ENCODE measurements at places on chromosomes 2 and 18. TPM values are rescaled to one million over a fixed set of nuclear protein-coding genes. Genes with fewer than 3 reads are reported as not detected.

Gene GAD1
- polyA plus RNA-seq = 0.20 TPM

Gene ASIC4
- 0.05 TPM for polyA plus RNA-seq

Gene MPP4
- 24.4 TPM for polyA plus RNA-seq

Gene COLEC11
- polyA plus RNA-seq = 8.7 TPM

Gene SLC30A3
- 0.68 TPM for polyA plus RNA-seq

Gene EPHA4
- 0.73 TPM for polyA plus RNA-seq

Gene NGEF
- 1.4 TPM for polyA plus RNA-seq

Gene SP5
- not detected for polyA plus RNA-seq

Gene TNFRSF11A
- 2.5 TPM for polyA plus RNA-seq

DNA sequence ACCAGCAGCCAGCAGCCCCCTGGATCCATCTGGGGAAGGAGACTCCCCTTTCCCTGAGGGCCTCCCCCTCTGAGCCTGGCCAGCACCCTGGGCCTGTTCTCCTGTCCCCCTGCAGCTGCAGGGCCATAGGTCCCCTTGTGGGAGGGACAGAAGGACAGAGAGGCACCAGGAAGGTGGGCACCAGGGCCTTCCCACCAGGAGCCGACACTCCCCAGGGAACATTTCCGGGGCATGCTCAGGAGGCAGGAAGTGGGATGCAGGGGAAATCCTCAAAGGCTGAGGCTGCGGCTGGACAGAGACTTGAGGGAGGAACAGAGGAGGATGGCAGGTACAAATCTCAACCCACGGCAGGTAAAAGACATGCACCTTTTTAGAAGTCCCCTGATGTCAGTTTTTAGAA, 14.4 kb upstream of the DNMT3A start:
- DNase-seq = no peak

DNA sequence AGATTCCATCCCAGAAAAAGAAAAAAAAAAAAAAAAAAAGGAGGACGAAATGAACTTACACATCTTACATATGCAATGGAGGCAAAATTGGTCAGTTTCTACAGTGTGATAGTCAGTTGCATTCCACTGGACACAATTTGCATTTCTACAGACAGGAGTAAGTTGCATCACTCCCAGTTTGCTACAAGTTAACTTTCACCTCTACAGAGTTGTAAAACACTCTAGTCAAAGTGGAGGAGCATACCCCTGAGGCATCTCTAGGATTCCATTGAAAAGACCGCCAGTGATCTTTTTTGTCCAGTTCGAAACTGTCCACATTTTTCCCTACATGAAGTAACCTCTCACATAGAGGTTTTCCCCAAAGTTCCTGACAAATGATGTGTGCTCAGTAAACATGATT, 202.8 kb downstream of the VAPA start:
- no peak for DNase-seq

DNA sequence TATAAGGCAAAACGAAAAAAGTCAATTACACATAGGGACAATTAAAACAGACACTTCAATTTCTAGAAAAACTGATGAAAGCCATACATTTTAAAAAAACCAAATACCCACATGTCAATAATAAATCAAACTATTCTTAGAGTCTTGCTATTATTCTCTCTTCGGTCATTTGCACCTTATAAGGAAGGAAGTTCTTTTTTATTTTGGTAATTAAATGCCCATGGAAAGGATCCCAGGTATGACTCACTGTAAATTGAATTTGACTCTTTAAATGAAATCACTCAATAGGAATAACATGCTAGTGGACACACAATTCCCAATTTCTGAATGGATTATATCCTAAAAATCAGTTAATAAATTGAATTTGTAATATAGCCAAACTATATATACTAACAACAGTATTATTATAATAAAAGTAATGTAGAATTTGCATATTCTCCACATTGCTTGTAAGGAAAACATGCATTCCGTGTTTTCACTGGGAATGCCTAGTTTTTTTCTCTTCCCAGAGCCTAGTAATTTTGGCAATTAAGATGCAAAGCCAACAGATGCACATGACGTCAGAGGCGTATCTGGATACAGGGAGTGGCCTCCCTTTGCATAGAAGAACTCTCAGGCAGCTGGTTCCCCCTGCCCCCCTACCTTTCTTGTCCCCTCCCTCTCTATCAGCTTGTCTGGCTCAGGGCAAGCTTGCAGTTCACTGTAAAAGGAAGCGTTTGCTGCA, 153.5 kb upstream of the PGAP1 start:
- peak; percentile 59 for DNase-seq

- no peak for DNase-seq
These were observed 91.5 kb downstream of the CCBE1 start for GRCh38 chr18:59605633-59606192.

DNA sequence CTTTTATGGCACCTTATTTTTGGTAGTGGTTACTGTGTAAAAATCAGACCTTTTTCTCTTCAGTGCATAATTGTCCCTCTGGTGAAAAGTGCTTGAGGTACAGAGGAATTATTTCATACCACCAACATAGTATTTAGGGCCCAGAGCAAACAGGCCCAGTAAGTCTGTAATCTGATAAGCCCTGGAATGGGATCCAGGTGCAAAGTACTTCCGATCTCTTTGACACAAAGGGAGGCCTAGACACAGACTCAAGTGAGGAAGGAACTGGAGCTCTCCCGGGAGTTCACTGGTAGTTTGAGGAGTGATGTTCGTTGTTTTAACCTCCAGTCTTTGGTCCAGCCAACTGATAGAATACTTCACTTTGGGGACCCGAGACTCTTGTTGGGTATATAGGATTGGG, 57.4 kb downstream of the RAB31 start:
- no peak for DNase-seq

GRCh38 chr2:179129574-179130238, 79.8 kb upstream of the CCDC141 start:
- peak; percentile 6 for DNase-seq

- DNase-seq = no peak
These were observed 189.2 kb upstream of the EPHA4 start for GRCh38 chr2:221761260-221761659.

DNA sequence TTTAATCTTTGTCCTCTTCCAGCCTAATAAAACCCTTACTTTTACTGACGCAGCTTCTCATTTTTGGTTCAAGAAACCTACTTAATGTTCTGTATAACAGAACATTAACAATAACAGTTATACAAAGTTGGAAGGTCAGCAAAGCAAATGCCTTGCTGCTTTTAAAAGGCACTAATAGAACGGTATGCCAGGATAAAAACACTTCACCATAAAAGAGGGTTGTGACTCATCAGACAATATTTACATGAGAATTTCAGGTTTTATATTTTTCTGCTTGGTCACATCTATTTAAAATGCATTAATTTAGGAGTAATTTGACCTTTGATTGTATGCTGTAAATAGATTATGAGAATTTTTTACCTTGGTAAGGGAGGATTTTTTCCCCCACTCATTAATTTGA, 3.0 kb downstream of the KLHL41 start:
- DNase-seq = no peak

DNA sequence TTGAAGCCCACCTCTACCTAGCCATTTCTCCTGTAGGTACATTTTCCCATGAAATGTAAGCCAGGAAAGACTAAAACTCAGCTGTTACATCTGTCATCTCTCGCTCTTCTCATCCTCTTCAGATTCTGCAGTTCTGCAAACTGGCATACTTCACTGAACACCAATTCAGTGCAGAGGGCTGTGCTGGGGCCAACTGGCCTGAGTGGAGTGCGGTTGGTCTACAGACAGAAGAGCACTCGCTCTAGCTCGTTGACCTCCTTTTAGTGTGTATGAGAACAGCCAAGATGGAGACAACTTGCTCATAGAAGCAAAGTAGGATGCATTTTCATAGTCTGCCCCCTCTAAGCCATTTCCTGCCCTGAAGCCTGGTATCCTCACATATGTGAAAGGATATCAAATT, 862.6 kb downstream of the BCL11A start:
- DNase-seq = no peak

DNA sequence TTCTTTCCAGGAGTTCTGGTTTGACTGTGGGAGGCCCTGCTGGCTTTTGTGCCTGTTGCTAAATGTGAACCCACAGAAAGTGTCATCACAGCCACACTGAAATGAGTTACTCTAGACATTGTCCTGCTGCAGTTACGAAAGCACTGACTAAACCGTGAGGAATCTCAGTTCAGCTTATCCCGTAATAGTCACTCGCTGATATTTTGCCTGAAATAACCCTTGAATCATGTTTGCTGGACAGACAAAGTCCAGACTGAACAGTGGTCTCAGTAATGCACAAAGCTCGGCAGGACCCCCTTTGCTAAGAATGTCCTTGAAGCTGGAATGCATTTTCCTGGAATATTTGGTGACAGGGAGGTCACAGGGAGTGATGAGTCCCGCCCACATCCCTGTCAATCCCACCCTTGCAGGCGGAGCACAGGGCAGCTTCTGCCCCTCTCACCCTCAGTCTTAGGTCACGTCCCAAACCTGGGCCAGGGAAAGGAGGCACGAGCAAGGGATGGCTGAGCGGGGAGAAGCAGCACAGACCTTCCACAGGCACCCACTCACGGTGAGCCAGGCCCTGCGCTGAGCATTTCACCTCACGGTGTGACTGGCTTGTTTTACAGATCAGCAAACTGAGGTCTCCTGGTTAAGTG, 53.4 kb downstream of the ADI1 start:
- DNase-seq = no peak

DNA sequence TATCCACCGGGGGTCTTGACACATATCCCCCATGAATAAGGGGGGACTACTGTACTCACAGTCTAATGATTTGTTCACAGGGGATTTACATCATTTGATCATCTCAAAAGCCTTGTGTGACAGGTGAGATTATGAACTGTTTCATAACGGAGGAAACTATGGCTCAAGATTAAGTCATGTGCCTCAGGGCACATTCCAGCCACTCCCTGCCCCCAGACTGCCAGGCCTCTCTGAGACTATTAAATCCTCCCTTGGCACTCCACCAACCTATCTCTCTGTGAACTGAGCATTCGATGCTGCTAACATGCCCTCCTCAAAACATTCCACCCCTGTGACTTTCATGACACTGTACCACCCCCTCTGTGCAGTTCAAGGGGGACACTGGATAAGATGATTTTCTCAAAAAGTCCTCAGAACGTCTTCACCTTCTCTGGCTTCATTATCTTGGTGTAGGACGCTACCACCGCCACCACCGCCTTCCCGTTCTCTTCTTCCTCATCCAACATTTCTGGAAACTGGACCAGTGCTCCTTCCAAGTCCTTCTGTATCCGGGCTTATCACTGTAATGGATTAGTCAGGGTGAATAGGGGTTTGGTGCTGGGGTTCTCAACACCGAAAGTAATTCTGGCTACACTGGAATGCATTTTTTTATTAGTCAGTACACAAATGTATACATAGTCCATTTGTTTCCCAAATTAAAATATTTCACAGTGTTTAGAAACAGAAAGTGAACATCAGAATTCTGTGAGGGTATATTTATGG, 169.6 kb downstream of the KCNS3 start:
- no peak for DNase-seq

DNA sequence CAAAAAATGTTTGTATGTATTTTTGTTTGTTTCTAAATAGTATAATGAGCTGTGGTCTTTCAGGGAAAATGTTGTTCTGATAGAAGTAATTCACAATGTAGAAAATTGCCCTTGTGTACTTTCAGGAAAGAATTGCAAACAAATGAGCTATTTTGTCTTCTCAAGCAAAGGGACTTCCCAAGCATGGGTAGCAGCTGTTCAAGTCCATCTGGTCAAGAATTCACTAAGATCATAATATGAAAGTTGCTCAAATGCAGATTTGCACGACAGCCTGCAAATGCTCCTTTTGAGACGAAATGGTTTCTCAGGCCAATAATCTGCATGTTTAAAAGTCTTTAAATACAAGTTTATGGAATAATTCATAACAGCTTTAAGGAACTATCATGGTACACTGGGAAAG, 51.9 kb upstream of the HNMT start:
- no peak for DNase-seq

DNA sequence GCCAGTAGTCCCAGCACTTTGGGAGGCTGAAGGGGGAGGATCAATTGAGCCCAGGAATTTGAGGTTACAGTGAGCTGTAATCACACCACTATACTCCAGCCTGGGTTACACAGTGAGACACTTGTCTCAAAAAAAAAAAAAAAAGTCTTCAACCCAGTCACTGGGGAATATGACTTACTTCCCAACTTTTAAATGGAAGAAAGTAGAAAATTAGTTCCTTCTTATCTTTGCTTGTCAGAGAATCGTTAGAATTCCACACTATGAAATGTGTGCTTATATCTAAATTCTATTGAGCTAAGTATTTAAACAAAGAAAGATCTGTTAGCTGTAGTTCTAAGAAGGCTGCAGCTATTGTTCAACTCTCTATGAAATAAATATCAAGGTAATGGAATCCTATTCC, 22.4 kb downstream of the DYNC2LI1 start:
- DNase-seq = no peak

GRCh38 chr2:1886405-1886992, 142.2 kb upstream of the PXDN start:
- peak; percentile 83 for DNase-seq

GRCh38 chr2:3137651-3138300, 239.8 kb downstream of the EIPR1 start:
- no peak for DNase-seq

DNA sequence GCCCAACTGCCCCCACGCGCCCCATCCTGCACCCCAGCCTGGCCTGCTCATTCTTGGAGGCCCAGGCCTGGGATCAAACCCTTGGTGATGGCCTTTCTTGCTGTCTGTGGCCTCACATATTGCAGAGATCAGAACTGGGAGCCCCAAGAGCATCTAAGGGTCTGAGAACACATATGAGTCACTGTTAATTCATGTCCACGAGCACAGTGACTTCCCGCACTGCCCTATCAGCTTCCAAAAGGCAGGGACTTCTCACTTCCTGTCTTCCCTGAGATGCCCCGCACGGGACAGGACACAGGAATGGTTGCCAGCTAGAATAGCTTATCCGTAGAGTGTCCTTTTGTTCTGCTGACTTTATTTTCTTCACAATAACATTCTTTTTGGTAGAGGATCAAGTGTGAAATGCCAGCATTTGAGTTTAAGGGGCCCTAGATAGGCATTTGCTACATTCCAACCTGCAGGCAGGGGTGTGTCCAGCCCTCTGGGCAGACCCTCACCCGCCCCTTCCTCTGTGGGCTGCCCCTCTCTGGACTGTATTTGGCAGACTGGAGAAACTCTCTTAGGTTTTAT, 21.1 kb upstream of the CELF4 start:
- DNase-seq = no peak

DNA sequence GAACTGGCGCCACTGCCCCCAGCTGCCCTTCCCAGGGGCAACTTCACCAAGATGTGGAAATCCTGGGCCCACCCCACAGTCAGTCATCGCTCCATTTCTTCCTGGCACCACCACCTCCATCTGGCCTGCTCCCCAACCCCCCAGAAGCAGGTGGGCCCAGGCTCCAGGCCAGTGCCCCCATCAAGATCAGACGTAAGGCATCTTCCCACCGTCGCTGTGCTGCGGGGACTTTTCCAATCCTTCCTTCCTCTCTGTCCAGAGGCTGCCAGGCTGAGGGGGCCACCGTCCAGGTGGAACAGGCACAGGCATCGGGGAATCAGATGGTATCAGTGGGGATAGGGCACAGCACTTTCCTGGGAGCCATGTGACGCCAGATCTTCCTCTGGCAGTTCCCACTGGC, 8.1 kb downstream of the PRLH start:
- DNase-seq = no peak

GRCh38 chr18:58263055-58263957, 219.3 kb downstream of the NEDD4L start:
- DNase-seq = no peak

- DNase-seq = no peak
These were observed 342.6 kb upstream of the KLHL29 start for GRCh38 chr2:23042216-23042906.

Data from SK-N-SH (cell line).